Transverse colon (tissue), 4 donors: ENCODE measurements at places on chromosomes 5 and 9. TPM values are rescaled to one million over a fixed set of nuclear protein-coding genes. Genes with fewer than 3 reads are reported as not detected.
A peak's percentile ranks its signal among the peaks of the same experiment; 100 is the strongest.

ANKRD34B gene
- not detected for total RNA-seq

C5orf24 gene
- 41.9 TPM for total RNA-seq

GRCh38 chr5:157516006-157516405, 56.0 kb downstream of the NIPAL4 start:
- DNase-seq: no peak

DNA sequence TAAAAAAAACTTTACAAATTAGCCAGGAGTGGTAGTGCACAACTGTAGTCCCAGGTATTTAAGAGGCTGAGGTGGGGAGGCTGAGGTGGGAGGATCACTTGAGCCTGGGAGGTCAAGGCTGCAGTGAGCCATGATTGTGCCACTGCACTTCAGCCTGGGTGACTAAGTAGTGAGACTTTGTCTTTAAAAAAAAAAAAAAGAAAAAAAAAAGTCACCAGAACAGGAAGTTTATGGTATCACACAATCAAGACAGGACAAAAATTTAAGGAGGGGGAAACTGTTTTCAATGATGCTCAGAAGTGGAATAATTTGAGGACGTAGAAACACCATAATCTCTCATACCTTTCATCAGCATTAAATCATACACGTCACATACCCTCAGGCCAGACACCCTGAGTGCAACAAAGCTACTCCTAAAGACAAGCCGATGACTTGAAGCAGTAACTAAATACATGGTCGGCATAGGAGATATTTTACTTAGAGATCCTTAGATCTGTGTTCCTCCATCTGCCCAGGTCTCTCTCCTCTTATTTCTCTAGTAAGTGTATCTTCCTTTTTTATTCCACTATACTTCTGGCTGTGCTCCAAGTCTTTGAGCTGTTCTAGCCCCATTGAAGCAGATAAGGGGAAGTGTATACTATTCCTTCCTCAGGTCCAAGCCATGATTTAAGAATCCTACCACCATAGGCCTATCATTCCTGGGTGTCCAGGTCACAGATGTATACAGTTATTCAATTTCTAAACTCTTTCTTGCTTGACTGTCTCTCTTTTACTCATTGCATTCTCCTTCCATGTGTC, 91.3 kb upstream of the APC start:
- no peak for DNase-seq

GRCh38 chr5:147348046-147348445, 113.2 kb downstream of the STK32A start:
- DNase-seq: no peak

GRCh38 chr5:93141969-93142368, 439.1 kb downstream of the NR2F1-AS1 start:
- no peak for DNase-seq

DNA sequence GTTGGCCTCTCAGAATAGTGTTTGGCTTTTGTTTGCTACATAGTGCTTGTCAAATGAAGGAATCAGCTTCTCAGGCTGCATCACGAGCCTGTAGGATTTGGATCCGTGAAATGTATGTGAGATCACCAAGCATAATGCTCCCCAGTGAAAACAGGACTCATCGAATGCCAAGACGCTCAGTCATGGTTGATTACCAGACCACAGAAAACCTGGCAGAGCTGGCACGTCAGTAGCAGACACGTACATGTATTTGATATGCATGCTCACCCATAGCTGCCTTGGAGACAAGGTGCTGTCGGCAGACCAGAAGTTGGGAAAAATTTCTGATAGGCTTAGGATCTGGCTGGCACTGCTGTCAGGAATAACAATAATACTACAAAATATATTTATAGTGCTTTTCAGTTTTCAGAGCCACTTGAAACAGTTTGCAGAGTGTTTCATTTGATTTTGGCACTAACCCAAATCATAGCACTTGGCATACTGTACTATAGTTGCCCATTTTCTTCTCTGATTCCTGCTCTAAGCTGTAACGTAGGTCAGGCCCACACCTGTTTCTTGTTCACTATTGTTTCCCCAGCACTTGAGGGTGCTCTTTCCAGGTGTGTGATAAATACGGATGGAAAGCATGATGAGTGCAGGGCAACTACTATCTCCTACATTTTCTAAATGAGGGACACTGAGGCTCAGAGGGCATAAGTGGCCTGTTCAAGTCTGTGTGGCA, 226.1 kb downstream of the NR3C1 start:
- no peak for DNase-seq

GRCh38 chr5:134437847-134438581, 26.3 kb upstream of the CDKN2AIPNL start:
- DNase-seq: no peak

GRCh38 chr9:92324431-92324830, 719 bp downstream of the NOL8 start:
- no peak for DNase-seq

DNA sequence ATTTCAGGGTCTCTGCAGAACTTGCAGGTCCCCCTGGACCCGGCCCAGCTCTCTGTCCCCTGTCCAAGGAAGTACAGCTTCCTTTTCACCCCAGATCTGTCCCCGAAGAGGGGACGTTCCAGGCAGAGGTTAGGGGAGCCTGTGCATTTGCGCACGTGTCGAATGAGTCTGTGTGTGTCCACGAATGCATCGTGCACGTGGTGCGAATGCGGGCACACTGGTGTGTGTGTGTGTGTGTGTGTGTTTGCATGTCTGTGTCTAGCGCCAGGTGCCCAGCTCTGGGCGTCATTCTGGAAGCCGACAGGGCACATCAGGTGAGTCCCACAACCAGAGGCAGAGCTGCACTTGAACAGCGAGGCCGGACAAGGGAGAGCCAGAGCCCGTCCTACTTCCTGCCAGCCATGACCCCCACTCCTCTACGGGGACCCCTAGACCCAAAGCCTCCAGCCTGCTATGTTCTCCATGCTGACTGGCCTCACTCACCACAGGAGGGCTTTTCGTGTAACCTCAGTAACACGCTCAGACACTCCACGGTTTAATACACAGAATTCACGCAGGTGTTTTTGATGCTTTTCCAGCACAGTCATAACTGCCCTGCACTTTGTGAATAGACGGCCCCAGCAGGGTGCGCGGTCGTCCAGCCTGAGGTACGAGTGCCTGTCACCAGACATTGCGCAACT, 41.3 kb upstream of the CACNA1B start:
- DNase-seq: no peak

GRCh38 chr9:124242331-124243194, 15.2 kb upstream of the NEK6 start:
- peak; percentile 54 for DNase-seq
